CD14-positive monocyte (primary cell): ENCODE measurements at places on chromosomes 3 and 15.

GRCh38 chr3:9883706-9884554 lies 3.9 kb upstream of the CIDEC start:
- no peak for DNase-seq

DNA sequence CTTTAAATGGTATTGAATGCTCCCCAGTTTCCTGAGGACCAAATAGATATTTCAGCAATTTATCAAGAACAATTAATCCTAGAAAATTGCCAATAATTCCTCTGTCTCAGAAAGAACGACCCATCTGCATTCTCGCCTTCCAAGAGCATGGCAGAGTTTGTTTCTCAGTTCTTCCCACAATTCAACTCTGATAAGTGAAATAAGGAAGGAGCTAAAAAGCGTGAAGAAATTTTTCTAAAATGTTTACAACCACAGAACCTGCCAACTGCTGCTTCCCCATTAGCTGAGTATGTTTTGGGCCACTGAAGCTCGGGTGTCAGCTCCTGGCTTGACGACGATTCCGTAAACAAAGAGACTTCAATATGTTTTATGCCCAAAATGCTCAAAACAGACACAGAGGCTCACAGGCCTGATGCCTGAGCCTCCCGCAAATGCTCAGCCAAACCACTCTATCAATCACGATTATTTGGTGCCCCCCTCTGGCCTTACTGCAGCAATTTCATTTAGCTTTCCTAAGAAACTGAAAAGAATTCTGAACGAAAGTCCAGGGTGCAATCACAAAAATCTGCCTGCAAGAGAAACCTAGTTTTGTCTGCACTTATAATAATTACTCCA lies 259.2 kb upstream of the CCDC54 start:
- no peak for DNase-seq

DNA sequence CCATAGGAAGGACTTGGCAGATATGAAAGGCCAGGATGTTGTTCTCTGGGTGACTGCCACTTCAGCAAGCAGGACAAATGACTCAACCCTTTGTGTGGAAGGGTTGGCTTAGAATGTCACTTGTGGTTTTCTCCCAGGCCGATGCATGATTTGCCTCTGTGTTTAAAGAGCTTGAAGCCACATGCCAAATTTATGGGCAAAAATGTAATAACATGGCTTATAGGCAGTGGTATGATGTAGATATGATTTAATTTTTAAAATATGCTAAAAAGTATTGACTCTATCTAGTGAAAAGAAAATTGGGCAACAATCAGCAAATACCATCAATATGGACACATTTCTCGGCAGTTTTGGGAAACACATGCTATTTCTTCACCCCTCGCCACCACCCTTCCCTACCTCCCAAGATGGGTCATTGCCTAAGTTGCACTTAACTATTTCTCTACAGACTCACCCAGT lies 114.6 kb downstream of the CYP19A1 start:
- peak; percentile 70 for DNase-seq

- DNase-seq: peak; percentile 98
These were observed 38.2 kb upstream of the RHO start for GRCh38 chr3:129490273-129490675.

DNA sequence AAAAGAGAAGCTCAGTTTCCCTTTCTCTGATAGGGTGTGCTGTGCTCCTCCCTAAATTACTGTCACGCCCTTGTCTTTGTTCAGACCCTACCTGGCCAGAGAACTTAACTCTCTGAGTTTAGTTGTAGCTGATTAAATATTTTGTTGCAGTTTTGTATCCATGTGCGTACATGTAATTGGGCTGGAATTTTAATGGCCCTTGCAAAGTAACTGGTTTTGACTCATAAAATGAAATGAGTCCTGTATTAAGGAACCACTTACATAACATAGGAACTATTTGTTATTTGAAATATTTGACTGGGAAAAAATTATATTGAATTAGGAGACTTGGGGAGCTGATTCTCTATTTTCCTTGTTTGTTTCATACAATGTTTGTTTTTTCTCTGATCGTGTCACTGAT lies 80.2 kb downstream of the LRRK1 start:
- no peak for DNase-seq

- DNase-seq: no peak
These were observed 2.5 kb upstream of the ABHD5 start for GRCh38 chr3:43688245-43688650.
